Glomerular endothelial cell (primary cell): ENCODE measurements at places on chromosomes 1 and 21.
A peak's percentile ranks its signal among the peaks of the same experiment; 100 is the strongest.

DNA sequence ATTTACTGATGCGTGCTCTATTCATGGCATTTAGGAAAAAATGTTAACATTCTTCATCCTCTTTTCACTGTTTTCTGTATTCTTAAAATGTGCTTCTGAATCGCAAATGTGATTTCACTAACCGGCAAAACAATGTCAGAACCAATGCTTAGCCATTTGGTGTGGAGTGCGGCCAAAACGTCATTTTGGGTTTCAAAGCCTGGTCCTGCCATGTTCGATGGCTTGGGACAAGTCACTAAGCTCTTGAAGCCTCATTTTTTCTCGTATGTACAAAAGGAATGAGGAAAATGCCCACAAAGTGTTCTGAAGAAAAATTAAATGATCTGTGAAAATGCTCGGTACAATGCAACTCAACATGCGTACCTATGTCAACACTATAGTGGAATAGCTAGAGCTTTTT is 175.3 kb downstream of the APP start:
- DNase-seq = no peak

GRCh38 chr1:164466001-164466421 is 93.0 kb upstream of the PBX1 start:
- no peak for DNase-seq

GRCh38 chr1:101041300-101041699 is 15.7 kb upstream of the DPH5 start:
- no peak for DNase-seq

- no peak for DNase-seq
Measured at GRCh38 chr1:36305915-36306209, 306 bp upstream of the SH3D21 start.

DNA sequence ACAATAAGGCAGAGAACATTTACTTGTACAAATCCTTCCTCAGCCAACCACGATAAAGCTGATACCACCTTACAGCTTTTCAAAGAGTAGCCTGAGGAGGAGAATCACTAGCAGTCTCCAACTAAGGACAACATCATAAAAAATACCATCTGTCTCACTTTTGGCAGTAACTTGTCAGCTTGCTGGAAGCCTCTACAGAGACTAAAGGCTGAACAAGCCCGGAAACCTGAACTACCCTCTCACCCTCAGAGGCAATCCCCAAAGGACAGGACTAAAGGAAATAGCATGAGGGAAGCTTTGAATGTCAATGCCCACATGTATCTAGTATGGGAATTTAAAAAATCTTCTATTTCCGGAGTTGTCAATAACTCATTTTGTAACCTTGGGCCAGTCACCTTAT is 10.6 kb downstream of the SRSF4 start:
- no peak for DNase-seq

DNA sequence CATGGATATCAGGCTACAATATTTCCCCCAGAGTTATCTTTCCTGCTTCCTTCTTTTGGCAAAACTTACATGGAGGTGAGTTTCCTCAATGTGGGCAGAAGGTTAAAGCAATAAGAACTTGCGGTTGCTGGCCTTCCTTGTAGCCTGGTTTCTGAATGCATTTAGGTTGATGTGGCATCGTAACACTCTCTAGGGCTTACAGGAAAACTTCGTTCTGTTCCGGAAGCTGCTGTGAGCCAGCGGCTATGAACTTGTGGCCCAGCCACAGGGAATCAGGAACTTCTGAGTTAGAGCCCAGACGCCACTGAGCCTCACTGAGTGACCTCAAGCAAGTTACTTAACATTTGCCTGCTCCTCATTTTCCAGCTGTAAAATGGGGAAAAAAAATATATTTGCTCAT is 623.4 kb upstream of the ADAMTS5 start:
- no peak for DNase-seq

DNA sequence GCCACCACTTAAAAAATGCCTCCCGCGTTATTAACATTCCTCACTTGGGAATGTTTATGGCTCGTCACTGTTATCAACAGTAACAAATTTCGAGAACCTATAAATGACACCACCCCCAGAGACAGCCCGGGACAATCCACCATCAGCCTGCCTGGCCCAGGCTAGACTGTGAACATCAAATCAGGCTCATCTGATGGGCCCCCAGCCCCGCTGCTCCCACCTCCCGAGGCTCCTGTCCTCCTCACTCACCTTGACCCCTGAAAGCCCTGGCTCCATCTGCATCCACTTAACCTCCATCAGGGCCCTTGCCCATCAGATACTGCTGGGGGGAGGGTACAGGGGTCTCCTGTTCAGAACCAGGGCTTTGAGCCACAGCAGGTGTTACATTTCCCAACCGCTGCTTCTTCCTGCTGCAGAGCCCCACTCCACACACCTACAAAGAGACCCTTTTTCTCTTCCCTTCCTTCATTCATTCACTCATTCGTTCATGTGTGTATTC is 156.5 kb upstream of the VAMP3 start:
- DNase-seq = no peak

- DNase-seq = peak; percentile 14
Measured at GRCh38 chr1:215279682-215280081, 197.1 kb downstream of the KCNK2 start.

- no peak for DNase-seq
Measured at GRCh38 chr1:77680173-77680572, 2.3 kb downstream of the ZZZ3 start.

DNA sequence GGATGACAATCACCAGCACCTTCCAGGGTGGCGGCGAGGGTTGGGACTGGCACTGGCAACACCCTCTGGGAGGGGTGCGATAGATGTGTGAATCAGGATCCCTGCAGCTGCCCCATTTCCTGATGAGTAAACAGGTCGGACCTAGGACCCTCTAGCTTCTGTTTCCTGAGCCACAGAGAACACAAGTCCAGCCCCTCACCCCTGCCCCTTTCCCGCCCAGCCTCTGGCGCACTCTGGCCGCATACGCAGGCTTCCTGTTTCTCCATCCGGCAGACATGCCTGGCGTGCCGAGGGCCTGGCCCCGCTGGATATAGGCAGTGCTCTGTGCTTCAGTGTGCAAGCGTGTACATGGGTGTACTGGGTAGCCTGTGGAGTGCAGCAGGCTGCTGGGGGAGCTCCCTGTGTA is 4.6 kb downstream of the PEAR1 start:
- DNase-seq = peak; percentile 77

- DNase-seq = no peak
Measured at GRCh38 chr1:1232208-1232795, at the start of gene B3GALT6. Gene B3GALT6 (plus strand): TSS chr1:1232237. CDS start chr1:1232279, 42 bp downstream.
